ENCODE measurements at places on chromosomes 16 and 17.
A peak's percentile ranks its signal among the peaks of the same experiment; 100 is the strongest.

DNA sequence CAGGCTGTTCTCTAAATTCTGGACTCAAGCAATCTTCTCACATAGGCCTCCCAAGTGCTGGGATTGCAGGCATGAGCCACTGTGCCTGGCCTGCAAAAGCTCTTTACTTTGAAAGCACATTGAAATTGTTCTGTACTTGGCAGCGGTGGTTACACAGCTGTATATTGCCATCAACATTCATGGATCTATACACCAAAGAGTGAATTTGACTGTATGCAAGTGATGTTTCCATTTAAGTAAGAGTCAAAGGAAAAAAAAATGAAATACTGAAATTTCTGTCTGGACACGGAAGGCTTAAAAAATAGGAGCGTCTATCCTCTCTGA is 450.6 kb upstream of the PSMD7 start:
- DNase-seq = no peak

GRCh38 chr16:67165121-67166078 is 855 bp downstream of the HSF4 start:
- DNase-seq = no peak

GRCh38 chr16:81994485-81994884 is 16.8 kb downstream of the SDR42E1 start:
- DNase-seq = no peak

DNA sequence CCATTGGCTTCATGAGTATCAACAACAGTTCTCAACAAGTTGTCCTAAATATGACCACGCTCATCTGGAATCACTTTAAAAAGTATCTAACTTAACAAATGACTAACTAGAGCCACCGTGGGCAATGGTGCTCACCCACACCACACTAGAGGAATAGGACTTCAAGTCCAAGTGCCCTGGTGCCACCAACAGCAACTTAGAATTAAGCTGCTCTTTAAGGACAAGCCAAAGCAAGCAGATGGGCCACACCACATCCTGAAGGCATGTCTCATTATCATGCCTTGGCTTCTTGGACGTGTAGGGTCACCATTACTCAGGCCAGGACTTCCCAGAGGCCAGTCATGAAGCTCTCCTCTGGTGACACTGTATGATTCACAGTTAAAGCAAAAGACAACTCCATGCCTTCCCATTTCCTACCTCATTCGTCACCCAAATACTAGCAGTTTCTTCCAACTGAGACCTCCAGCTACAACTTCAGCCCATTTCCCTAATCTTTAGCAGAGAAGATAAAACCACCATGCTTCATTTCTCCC is 9.4 kb upstream of the SLC6A4 start:
- peak; percentile 29 for DNase-seq

DNA sequence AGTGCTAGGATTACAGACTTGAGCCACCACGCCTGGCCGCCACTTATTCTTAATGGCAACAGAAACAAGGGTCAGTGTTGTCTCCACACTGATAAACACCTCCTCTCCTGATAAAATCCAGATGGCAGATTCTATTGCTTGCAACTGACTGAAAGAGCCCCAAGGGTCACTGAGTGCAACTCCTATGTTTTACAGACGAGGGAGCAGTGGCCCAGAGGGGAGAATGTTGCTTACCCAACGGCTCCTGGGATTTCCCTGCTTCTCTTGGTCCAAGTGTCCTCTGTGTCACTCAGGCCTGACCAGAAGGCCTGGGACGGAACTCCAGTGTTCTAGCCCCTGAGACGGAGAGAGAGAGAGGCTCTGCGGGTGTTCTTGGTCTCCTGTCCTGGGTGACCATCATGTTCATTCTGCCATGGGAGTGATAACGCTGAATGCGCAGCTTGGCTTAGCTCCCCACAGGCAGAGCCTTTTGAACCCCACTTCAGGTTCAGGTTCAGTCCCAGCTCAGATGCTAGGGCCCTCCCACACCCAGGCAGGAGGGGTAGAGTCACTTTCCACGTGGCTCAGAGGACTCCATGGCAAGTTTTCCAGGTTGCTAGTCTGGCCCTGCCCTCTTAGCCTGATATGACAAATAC is 77.3 kb upstream of the NLRP1 start:
- no peak for DNase-seq

- DNase-seq = no peak
These were observed 86.8 kb upstream of the WSB1 start for GRCh38 chr17:27207073-27207513.

- peak; percentile 71 for DNase-seq
These were observed 45.7 kb upstream of the CSNK2A2 start for GRCh38 chr16:58243528-58244004.
